ENCODE measurements at places on chromosomes 4 and X.

GRCh38 chr4:8212622-8213021, 13.5 kb downstream of the SH3TC1 start:
- no peak for DNase-seq

DNA sequence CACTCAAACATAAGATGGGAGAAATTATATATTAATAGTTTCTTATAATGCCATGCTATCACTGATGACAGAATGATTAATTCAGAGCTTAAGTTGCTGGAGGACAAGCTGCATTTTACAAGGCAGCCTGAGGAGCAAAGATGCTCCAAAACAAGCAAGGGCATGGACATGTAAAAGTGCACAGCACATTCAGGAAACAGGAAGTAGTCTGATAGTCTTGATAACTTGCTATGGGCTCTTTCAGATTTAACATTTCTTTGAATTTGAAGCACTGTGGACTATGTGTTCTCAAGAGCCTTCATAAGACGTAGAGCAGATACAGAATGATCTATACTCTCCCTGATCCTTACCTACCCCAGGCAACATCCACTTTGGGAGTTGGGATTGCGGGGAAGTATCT, 50.0 kb downstream of the AMMECR1 start:
- no peak for DNase-seq

DNA sequence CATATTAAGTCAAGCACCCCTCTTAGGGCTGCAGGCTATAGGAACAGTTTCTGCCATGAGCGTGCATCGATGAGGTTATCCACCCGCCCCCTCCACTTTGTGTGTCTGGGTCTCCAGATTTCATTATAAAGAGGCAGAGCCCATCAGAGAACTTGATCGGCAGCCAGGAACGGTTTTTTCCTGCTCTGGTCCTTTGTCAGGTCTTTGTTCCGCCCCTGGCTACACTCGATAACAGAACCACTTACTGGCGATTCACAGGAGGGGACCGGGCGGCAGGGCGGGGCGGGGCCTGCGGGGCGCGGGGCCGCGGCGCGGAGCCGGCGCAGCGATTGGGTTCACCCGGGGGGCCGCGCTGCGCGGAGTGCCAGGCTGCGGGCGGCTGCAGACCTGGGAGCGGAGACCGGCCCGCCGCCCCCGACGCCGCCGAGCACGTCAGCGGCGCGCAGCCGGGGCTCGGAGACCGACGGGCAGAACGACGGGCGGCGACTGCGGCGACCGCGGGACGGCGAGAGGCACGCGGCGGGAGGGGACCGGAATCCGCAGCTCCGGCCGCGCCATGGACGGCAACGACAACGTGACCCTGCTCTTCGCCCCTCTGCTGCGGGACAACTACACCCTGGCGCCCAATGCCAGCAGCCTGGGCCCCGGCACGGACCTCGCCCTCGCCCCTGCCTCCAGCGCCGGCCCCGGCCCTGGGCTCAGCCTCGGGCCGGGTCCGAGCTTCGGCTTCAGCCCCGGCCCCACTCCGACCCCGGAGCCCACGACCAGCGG, at the start of gene SLC10A4:
SLC10A4 (plus strand) TSS at position 338 of the 771 bp plus-strand sequence; CDS start at position 557, 219 bp downstream.
- no peak for DNase-seq

DNA sequence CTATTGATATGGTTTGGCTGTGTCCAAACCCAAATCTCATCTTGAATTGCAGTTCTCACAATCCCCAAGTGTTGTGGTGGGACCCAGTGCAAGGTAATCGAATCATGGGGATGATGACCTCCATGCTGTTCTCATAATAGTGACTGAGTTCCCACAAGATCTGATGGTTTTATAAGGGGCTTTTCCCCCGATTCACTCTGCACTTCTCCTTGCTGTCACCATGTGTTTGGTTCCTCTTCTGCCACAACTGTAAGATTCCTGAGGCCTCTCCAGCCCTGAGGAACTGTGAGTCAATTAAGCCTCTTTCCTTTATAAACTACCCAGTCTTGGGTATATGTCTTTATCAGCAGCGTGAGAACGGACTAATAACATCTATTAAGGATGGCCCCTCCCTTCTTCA, 68.8 kb downstream of the FBXW7 start:
- DNase-seq = no peak

DNA sequence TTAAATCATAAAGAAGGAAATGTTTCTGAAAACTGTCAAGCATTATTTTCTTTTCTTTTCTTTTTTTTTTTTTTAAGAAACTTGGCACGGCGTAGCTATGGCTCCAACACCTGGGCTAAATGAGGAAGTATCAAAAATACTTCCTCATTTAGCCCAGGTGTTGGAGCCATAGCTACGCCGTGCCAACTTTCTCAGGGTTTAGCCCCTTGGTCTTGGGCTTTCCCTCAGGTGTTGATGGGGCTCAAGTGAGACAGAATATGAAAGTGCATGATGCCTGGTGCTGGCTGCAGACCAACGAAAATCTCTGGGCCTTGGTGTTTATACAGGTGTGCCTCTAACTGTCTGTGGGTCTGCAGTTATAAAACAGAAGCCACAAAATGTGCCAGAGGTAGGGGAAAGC, 132.7 kb downstream of the ARHGAP24 start:
- no peak for DNase-seq

GRCh38 chr4:23312686-23313085, 577.2 kb downstream of the PPARGC1A start:
- no peak for DNase-seq

DNA sequence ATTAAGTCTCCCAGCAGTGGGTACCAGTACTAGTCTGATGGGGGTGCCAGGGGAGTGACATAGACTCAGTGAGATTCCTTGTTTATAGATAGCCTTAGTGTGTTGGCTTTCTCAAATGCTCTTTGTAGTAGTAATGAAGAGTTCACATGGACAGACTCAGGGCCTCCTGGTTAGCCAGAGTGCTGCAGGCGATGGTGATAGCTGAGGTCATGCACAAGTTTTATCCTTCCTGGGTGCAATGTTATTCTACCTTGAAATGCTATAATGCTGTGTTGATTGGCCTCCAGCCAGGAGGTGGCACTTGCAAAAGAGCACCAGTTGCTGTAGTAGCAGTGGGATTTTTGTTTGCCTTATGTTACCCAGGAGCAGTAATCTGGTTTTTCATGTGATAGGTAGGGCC, 35.5 kb upstream of the ADH4 start:
- DNase-seq = no peak

DNA sequence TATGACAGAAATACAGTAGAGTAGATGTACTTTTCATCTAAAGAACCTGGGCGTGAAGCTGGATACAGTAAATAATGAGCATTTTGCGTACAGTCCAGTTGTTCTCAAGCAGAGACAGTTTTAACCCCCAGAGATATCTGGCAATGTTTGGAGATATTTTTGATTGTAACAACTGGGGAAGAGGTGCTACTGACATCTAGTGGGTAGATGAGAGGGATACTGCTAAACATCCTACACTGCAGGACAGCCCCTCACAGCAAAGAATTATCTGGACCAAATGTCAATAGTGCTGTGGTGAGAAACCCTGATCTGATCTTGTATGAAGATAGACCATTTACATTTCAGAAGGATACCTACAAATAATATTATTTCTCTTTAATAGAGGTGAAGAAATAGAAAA, 200.2 kb upstream of the FAM47A start:
- no peak for DNase-seq

- DNase-seq = no peak
Observed at GRCh38 chr4:145525291-145525740, 43.7 kb downstream of the SMAD1 start.

DNA sequence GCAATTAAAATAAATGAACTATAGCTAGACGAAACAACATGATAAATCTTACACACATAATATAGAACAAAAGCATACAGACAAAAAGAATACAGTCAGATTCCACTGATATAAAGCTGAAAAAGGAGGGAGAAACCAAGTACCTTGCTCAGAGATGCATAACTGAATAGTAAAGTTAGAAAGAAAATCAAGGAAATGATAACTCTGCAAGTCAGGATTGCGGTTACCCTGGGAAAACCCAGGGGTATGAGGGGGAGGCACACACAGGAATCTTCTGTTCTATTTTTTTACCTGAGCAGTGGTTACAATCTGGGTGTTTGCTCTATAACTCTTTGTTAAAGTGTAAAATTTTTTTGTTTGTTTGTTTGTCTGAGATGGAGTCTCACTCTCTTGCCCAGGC, 209.1 kb downstream of the CBR4 start:
- DNase-seq = no peak

GRCh38 chr4:88522702-88523324, 763 bp downstream of the PYURF start:
- no peak for DNase-seq

DNA sequence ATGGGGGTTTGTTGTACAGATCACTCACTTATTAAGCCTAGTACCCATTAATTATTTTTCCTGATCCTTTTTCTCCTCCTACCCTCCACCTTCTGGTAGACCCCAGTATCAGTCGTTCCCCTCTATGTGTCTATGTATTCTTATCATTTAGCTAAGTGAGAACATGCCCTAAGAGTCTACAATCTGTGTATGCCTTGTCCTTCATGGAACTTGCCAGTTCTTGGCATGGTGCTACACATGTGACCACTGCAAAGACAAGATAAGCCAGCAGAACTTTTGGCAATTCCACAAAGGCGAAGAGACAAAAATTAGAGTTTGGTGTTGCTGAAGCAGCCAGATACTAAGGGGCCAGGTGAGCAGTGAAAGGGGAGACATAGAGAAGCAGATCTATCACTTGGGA, 101.3 kb downstream of the CORIN start:
- no peak for DNase-seq

GRCh38 chr4:11489453-11490083, 60.9 kb upstream of the HS3ST1 start:
- no peak for DNase-seq

DNA sequence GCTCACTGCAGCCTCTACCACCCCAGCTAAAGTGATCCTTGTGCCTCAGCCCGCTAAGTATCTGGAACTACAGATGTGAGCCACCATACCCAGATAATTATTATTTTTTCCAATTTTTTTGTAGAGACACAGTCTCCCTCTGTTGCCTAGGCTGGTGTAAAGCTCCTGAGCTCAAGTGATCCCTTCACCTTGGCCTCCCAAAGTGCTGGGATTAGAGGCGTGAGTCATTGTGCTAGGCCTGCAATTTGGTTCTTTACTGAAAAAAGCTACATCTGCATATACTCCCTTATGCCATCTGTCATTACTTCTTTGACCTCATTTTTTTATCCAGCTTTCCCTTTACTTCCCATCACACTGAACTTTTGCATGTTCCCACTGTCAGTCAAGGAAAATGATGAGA, 2012.4 kb upstream of the IGFBP7 start:
- no peak for DNase-seq

- DNase-seq = no peak
Observed at GRCh38 chr4:125750828-125751466, 436.2 kb downstream of the FAT4 start.

- no peak for DNase-seq
Observed at GRCh38 chr4:89998469-89999011, 103.9 kb downstream of the MMRN1 start.

DNA sequence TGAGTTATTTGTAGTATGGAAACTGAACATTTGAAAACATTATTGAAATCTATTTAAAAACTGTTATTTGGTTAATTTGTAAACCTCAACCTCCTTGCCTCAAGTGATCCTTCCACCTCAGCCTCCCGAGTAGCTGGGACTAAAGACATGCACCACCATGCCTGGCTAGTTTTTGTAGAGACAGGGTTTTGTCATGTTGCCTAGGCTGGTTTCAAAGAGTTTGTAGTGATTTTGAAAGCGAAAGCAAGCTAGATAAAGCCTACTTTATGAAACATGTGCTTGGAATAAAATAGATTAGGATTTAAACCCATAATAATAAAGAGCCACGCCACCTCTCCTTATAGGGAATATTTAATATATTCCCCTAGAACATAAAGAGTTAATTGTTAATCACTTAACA, 23.5 kb downstream of the ARSJ start:
- no peak for DNase-seq

- DNase-seq = no peak
Observed at GRCh38 chr4:187633245-187633644, 362.3 kb upstream of the ZFP42 start.

DNA sequence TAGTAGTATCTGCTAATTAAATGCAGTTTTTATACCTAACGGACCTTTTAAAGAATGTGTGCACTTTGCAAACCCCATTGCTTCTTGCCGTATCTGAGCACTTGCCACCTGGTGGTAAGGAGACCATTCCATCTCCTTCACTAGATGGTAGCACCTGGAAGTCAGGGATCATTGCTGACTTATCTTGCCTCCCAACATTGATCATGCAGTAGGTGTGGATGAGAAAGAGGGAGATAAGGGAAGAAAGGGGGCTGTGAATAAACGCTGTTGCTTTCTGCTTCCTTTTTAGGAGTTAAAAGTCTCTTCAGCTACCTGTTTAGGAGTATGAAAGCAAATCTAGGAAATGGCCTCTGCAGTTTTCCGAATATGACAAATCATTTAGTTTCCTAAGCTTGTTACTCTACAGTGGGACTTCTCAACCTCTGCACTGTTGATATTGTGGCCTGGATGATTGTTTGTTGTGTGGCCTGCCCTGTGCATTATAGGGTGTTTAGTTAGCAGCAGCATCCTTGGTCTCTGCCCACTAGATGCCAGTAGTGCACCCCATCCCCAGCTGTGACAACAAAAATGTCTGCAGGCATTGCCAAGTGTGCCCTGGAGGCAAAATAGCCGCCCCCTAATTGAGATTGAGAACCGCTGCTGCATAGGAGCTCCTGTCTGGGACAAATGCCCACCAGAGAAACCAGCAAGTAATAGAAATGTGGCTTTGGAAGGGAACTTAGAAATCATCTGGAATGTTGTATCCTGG, 38.8 kb downstream of the GAB1 start:
- no peak for DNase-seq

DNA sequence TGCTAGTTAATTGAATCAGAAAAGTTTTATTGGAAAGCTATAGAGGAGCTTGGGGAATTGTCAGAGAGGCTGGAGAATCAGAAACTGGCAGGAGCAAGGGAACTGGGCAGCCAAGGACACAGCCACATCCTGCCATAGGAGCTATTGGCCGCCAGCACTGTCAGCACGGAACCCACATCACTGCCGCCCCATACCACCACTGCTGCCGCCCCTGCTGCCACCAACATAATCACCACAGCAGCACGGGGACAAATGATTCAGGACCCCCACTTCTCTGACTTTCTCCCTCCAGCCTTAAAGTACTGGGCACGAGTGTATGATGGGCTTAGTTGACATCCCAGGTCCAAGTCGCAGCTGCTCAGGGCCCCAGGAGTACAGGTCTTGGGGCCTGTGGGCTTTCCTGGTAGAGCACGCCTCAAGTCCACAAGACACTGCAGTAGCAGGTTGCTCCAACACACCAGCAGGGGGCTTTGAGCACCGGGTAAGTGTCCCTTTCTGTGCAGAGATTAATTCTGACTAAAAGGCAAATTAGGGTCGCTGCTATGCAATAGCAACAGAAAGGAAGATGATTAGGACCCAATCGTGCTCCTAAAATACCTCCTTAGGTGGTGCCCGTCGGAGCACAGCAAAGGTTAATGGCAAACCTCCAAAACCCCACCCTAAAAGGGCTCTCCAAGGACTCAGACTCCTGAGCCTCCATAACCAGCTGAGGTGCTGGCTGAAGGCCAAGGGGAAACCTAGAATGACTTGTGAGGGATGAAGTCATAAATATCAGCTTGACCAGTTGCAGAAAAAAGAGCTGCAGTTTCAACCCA, 6.9 kb downstream of the PJA1 start:
- DNase-seq = peak; percentile 6

GRCh38 chrX:132023896-132024386, 839 bp downstream of the STK26 start:
- peak; percentile 10 for DNase-seq

Data from T-helper 1 cell (primary cell).